ENCODE measurements at places on chromosomes 12 and 14. TPM values are rescaled to one million over a fixed set of nuclear protein-coding genes. Genes with fewer than 3 reads are reported as not detected.

The PDE6H gene
- not detected for total RNA-seq

The MYF5 gene
- total RNA-seq, result not detected

The POMT2 gene
- total RNA-seq, result 10.6 TPM

The POTEM gene
- total RNA-seq, result not detected

The DEGS2 gene
- under 0.01 TPM for total RNA-seq

The TRHDE gene
- not detected for total RNA-seq

The KRT4 gene
- total RNA-seq, result not detected

The CRACR2A gene
- 2.1 TPM for total RNA-seq

The FOXN4 gene
- total RNA-seq, result not detected

The ENDOU gene
- 0.40 TPM for total RNA-seq

The SYNE3 gene
- 57.7 TPM for total RNA-seq

The HVCN1 gene
- 2.3 TPM for total RNA-seq

The DEPDC4 gene
- total RNA-seq, result 0.75 TPM

The P2RX2 gene
- not detected for total RNA-seq

The SLC10A1 gene
- total RNA-seq, result not detected

The GATC gene
- 18.6 TPM for total RNA-seq

The KRT78 gene
- not detected for total RNA-seq

The KRT77 gene
- not detected for total RNA-seq

The KIF26A gene
- 0.06 TPM for total RNA-seq
